Activated T-helper 1 cell treated with anti-CD3 and anti-CD28 coated beads, Interleukin-2, amount 50 U/mL, for 16 hours (primary cell): ENCODE measurements at places on chromosomes 13 and 19.

DNA sequence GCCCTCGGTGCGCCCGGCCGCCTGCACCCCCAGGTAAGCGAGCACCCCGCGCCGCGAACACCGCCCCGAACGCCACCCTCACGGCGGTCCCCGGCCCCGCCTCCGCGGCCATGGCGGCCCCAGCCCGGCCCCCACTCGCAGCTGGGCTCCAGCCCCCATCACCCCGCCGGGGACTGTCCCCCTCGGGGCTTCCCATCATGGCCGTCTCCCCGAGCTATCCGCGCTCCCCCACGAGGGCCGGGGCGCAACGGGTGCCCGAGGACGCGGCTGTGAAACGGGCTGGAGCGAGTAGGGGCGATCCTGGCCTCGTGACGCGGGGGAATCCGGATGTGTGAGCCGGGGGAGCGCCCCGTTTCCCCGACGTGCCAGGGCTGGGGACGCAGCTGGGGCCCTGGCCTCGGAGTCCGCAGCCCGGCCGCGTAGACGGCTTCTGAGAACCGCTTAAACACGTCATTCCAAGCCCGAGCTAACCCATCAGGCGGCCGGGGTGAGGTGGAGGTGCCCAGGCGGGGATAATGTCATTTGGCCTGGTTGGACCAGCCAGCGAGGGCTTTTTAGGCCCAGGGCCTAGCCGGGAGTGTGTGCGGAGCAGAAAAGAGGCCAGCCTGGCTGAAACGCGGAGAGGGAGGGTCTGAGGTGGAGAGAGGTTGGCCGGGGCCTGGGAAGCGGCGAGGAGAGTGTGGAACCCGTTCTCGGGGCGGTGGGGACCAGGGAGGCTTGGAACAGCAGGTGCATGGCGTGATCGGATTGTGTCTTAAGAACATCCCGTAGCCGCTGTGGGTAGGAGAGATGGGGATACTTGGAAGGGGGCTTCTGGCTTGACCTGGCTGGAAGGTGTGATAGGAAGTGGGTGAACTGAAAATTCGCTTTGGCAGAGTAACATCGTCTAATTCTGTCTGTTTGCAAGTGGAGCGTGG, 550 bp downstream of the CERS4 start:
- DNase-seq: peak; percentile 72

- DNase-seq: no peak
These were observed 53.0 kb downstream of the KCTD15 start for GRCh38 chr19:33849551-33850147.

- DNase-seq: no peak
These were observed 458 bp upstream of the ATP8A2 start for GRCh38 chr13:25371158-25371874.

- no peak for DNase-seq
These were observed 4.1 kb downstream of the PCID2 start for GRCh38 chr13:113204378-113204734.

GRCh38 chr19:46639358-46640182, 3.6 kb upstream of the GNG8 start:
- DNase-seq: no peak

GRCh38 chr13:59843040-59843439, 320.7 kb downstream of the DIAPH3 start:
- DNase-seq: no peak

DNA sequence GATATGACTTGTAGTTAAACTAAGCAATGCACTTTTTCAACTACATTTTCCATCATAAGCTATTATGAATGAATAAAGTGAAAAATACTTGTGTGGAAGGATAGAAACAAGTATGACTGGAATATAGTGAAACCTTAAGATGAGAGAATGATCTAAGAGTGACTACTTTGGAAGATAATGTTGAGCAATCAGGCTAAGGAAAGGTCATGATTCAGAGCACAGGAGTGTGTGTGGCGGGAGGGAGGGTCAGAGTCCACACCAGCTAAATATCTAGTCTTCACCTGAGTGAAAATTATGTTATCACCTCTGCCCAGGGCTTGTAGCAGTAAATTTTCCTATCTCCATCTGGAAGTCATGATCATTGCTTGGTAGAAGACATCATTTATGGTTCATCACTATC, 833.4 kb upstream of the ATXN8OS start:
- no peak for DNase-seq
